ENCODE measurements at places on chromosomes 6 and 20.

DNA sequence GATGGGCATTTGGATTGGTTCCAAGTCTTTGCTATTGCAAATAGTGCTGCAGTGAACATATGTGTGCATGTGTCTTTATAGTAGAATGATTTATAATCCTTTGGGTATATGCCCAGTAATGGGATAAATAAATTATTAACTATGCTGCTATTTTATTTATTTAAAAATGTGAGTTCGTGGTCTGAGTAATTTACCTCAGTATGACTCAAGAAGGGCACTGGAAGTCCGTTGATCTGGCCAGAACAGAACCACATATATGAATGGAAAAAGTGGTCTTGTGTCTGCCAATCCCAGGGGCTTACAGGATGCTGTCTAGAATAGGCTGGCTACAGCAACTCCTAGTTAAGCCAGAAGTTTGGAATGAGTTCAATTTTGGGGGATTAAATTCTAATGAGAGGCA is 27.6 kb upstream of the HLA-C start:
- DNase-seq: no peak

DNA sequence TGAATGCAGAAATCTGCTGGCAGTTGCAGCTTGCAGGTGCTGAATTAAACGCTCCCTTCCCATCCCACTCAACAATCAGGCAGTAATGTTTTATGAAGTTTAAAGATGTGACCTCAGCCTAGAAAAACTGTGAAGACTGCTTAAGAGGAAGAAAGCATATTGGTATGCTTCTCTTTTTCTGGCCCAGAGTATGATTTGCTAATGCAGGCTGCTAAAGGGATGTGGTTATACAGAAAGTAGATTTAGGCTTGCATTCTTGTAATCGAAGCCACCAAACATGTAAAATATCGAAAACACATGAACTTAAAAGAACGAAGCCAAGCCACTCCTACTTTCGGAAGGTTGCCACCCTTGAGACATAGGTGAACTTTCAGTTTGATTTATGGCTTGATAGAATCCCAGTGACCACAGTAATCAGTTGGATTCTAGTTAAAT is 40.7 kb downstream of the MAP3K5 start:
- peak; percentile 76 for DNase-seq

- no peak for DNase-seq
These were observed 59.2 kb upstream of the SLC32A1 start for GRCh38 chr20:38665094-38665493.

DNA sequence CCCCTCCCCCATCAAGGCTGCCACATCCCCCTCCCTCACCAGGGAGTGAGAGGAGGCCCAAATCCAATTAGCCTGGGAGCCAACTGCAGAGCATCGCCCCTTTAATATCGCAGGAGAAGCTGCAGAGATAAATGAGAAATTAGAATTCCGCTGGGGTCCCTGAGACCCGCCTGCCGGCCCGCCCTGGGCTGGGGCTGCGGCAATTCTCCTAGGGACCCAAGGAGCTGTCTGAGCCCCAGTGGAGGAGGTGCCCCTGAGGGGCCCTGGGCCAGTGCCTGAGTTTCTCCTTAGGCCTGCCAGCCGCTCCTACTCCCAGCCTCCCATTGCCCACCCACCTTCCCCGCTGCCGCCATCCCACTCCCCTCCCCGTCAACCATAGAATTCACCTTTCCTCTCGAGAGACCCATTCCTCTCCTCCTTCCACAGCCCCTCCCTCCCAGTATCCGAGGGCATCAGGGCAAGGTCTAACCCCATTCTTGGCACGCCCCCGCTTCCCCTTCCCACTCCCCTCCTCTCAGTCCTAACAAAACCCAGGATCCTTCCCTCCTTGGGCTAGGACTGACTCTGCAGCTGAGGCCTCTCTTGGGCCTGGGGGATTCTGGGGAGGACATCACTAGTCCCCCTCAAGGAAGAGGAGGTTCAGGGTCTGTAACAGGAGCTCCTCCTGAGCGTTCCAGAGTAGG is 20.0 kb upstream of the CDH22 start:
- no peak for DNase-seq

- DNase-seq: no peak
These were observed 297.1 kb upstream of the RIMS1 start for GRCh38 chr6:71589254-71589653.

Measured in CD4-positive, alpha-beta memory T cell (primary cell).